ENCODE measurements at places on chromosomes 1 and 21.
A peak's percentile ranks its signal among the peaks of the same experiment; 100 is the strongest.

GRCh38 chr1:17791055-17791390, 35.9 kb downstream of the ACTL8 start:
- no peak for DNase-seq

GRCh38 chr1:175192630-175193526, at the start of gene KIAA0040:
Gene KIAA0040 (minus strand): TSS chr1:175192776. CDS start chr1:175161013, 31,763 bp downstream.
- DNase-seq, result peak; percentile 65

- no peak for DNase-seq
Measured at GRCh38 chr1:26705788-26706311, 10.0 kb downstream of the ARID1A start.

GRCh38 chr1:219387211-219387610, 213.5 kb downstream of the LYPLAL1 start:
- peak; percentile 75 for DNase-seq

DNA sequence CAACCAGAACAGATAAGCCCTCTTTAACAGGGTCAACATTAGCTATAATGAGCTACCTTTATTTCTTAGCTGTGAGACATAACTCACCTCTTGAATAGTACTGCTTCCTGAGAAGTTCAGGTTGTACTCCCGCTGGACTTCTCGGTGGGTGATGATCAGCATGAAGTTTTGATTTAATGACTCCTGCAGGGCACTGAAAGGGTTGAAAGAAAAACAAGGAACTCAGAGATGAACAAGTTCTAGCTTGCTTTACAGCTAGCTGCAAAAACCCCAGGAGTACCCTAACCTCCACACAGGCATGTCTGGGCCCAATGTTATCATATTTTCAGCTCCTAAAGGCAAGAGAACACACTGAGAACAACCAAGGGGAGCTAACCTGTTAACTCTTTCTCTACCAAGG, 254.4 kb downstream of the FAF1 start:
- DNase-seq, result peak; percentile 24
